SJSA1 (cell line): ENCODE measurements at places on chromosomes 5 and 9.

- peak; percentile 76 for DNase-seq
Measured at GRCh38 chr9:69857131-69857530, 36.5 kb downstream of the CFAP95 start.

DNA sequence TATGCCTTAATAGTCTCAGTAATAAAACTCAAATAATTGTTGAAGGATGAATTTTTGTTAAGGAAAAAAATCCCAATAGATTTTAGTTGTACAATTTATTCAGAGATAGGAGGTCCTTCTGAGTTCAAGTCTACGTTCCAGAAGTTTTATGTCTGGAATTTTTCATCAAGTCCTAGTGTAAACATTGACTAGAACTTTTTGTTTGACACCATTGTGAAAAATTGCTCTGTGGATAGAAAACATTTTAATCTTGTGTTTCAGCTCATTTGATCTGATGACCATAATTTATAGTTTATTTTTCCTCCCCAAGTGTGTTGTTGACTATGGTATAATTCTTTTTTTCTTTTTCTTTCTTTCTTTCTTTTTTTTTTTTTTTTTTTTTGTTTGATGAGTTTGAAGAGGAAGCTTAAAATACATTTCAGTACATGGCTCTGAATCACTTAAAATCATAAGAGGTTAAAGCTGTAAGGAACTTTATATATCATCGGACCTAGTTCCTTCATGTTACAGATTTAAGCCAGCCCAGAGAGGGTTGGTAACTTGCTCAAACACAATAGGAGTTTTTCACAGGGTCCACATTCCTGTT is 20.7 kb downstream of the ITGA1 start:
- peak; percentile 54 for DNase-seq

GRCh38 chr5:110377943-110378342 is 348.5 kb downstream of the TMEM232 start:
- DNase-seq: no peak

DNA sequence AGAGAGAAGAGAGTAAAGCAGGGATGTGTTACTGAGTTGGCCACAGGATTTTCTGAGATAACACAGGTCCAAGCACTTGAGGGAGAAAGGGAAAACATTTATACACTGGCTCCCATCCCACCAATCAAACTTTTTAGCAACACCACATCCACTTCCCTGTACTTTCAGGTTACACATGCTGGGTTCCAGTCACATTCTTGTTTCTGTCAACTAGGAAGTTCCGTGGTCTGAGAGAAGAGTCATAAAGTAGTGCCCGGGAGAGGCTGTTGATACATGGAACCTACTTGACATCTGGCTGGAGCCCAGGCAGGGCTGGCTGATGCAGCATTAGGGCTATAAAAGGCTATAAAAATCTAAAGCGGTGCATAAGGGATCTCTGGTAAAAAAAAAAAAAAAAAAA is 473.9 kb upstream of the COX7C start:
- no peak for DNase-seq

DNA sequence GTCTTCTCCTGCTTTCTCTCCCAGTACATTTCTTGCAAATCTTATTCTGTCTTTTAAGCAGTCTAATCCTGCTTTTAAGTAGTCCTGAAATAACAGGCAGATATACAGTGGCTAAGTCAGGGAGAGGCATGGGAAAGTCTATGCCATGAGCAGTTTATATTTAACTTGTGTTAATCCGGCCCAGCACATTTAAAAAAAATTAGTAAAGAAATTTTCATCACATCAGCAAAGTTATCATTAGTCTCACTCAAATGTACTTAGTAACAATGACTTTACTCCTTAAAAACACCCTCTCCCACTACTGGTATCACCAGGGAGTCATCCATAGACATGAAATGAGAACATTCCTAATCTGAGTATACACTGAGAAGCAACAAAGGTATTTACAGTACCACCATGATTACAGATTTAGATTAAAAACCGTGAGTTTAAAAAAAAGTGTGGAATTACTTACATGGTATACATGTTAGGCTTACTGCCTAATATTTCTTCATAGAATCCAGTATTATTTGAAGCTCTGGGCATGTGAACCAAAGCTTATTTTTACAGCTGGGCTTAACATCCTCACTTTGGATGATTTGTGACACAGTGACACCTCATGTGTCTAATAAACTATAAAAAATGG is 75.9 kb upstream of the DAB2 start:
- no peak for DNase-seq

- no peak for DNase-seq
Measured at GRCh38 chr9:137163365-137163715, 6.5 kb downstream of the LRRC26 start.

DNA sequence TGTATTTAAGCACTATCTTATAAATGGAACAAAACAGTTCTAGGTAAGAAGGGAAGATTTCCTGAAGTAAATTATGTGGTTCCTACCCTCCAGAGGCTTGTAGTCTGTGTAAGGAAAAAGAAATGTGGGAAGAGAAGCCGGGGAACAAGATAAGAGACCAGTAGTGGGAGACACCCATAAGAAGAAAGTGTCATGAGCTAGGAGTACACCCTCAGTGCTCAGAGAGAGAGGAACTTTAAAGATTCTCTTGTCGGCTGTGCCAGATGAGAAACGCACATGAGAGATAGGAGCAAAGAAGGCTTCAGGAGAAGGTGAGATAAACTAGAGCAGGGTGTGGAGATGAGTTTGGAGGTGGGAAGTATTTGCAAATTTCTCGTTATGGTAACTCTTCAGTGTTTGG is 18.1 kb downstream of the SLC36A1 start:
- no peak for DNase-seq

- DNase-seq: peak; percentile 55
Measured at GRCh38 chr5:113047234-113047633, 70.6 kb downstream of the DCP2 start.

- no peak for DNase-seq
Measured at GRCh38 chr9:126211441-126212074, 115.1 kb upstream of the MVB12B start.

DNA sequence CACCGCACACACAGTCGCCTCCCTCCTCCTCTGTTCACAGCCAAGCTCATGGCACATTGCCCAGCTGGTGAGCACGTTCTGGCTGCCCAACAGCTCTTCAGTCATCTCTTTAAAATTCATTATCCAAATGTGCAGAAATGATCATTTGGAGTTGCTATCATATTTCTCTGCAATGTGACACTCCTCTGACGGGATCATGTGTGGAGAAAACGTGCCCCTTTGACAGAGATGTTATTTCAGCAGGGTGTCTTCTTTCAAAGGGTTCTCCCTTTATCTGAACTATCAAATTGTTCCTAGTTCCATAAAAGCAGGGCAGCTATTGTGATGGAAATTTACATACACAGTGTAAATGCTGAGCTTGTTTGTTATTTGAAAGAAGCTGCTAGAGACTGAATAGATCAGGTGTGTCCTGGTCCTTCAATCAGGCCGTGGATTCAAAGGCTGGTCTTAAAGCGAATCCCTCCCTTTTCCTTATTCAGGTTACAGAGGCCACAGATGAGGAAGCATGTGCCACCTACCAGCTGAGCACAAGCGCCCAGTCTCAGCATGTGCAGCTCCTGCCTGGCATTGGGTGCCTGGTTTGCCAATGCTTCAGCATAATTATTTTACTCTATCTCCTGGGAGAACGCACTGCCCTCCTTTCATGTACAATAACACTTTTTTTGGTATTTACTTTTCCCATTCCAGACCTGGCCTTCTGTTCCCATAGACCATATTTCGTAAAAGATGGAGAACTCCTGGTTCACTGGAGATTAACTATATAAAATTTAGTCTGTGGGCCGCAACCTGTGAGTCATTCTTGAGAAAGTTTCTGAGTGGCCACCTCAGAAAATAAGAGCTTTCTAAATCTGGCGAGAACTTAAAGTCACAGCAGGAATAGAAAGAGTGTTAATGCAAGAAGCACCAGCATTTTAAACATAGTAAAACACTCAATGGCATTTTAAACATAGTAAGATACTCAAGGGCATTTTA is 433.7 kb downstream of the ENC1 start:
- DNase-seq: peak; percentile 83

- no peak for DNase-seq
Measured at GRCh38 chr5:111954516-111955395, 197.8 kb upstream of the NREP start.

- DNase-seq: peak; percentile 52
Measured at GRCh38 chr5:168578538-168579487, at the start of gene PANK3. Gene PANK3, minus strand, starts transcription at chr5:168579368. Its CDS starts 85 bp downstream, at chr5:168579283.

GRCh38 chr9:107807183-107807582 is 317.6 kb upstream of the KLF4 start:
- peak; percentile 14 for DNase-seq

GRCh38 chr5:131104169-131104808 is 60.8 kb downstream of the HINT1 start:
- DNase-seq: no peak

GRCh38 chr9:90459321-90459720 is 183.3 kb downstream of the DIRAS2 start:
- no peak for DNase-seq

DNA sequence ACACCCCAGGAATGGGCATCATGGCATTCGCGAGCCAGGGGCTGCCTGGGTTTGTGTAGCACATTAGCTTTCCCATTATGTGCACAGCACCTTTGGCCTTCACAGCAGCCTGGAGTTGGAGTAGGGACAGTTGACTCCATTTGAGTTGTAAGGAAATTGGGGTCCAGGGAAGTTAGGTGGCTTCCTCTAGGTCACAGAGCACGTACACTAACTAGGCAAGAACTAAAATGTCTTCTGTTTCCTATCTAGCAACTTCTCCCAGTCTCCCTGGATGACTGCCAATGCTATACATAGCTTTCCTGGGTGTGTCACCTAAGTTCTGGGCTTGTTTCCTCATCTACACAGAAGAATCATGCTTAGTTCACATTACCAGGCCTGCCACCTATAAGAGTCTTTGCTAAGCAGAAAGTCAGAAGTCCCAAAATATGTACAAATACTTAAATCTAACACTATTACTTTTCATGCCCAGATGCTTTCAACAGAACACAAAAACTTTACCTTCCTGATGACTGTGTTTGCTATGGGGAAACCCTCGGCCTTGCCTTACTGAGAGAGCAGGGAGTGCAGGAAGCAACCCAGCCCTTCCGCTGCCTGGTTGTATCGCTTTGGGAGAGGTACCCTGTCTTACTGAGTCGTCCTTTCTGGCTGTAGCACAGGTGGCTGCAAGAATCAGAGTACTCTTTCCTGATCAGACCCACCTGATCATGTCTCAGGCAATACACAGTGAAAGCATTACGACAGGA is 12.0 kb downstream of the MACROH2A1 start:
- DNase-seq: no peak

- DNase-seq: no peak
Measured at GRCh38 chr5:75677607-75678006, 39.6 kb downstream of the POC5 start.

DNA sequence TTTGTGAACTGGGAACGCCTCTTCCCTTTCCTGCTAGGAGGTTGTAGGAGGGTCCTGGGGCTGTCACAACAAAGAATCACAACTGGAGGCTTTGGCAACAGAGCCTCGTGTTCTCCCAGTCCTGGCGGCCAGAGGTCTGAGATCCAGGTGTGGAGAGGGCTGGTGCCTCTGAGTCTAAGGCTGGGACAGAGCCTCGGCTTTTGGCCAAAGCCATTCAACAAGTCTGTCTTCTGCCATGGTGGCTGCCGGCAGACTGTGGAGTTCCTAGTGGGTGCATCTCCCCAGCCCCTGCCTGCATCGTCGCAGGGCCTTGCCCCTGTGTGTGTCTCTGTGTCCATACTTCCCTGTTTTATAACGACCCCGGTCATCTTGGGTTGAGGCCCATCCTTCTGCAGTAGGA is 9.5 kb upstream of the IRX4 start:
- DNase-seq: no peak

GRCh38 chr5:37005252-37005651 is 128.7 kb downstream of the NIPBL start:
- DNase-seq: no peak

GRCh38 chr5:96733771-96734500 is 71.8 kb downstream of the CAST start:
- DNase-seq: no peak

GRCh38 chr5:9387879-9388278 is 158.0 kb downstream of the SEMA5A start:
- DNase-seq: no peak

DNA sequence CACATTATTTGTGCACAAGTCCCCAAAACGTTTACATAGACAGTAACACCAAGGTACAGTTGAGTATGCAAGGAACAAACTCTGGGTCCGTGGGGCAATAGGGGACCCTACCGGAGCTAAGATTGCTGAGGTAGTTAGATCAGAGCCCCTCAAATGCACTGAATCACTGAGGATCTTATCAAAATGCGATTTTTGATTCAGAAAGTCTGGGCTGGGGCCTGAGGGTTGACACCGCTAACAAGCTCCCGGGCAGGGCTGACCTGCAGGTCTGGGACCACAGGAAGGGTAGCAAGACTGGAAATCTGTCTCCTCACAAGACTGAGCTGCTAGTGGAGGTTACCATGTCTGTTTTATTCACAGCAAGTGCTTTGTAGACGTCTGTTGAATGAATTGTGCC is 1.8 kb upstream of the IL3 start:
- no peak for DNase-seq

DNA sequence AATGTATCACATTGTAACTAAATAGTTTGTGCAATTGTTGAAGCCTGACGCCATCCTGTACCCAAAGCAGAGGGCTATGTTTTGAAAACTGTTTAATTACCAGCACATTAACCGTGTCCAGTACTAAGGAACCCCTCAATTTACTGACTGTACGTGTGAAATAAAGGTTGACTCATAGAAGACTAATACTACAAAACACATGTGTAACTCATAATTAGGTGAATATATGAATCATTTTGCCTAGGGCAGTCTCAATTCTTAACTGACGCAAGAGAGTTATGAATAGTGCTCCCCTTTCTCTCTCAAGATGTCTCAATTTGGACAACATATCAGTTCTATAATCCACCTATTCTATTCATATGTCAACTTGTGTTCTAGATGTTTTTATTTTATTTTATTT is 558.4 kb downstream of the PRDM9 start:
- no peak for DNase-seq

- DNase-seq: no peak
Measured at GRCh38 chr5:59321642-59322041, 571.9 kb downstream of the PDE4D start.

- DNase-seq: no peak
Measured at GRCh38 chr5:71829206-71829605, 110.1 kb downstream of the CARTPT start.

DNA sequence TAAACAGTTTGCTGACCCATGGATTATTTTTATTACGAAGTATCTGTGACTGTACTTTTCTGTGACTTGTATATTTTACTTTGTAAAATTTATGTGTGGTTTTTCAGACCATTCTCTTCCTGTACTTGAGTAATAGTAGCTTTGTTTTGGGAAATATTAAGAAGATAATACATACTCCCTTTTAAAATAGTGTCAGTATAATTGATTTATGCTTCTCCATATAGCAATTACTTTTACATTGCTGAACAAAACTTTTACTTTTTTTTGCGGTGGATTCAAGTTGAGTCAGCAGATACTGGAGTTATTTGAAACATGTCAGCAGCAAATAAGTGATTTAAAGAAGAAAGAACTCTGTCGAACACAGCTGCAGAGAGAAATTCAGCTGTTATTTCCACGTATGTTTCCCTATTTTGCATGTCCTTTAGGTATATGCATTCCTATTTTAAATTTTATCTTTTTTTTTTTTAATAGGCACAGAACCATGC is 28.4 kb downstream of the TENT2 start:
- no peak for DNase-seq
